Cerebellar cortex (tissue), 1 donor: ENCODE measurements at places on chromosomes 13 and 19.
A peak's percentile ranks its signal among the peaks of the same experiment; 100 is the strongest.

GRCh38 chr13:110447058-110447511 lies 114.4 kb downstream of the RAB20 start:
- no peak for DNase-seq

DNA sequence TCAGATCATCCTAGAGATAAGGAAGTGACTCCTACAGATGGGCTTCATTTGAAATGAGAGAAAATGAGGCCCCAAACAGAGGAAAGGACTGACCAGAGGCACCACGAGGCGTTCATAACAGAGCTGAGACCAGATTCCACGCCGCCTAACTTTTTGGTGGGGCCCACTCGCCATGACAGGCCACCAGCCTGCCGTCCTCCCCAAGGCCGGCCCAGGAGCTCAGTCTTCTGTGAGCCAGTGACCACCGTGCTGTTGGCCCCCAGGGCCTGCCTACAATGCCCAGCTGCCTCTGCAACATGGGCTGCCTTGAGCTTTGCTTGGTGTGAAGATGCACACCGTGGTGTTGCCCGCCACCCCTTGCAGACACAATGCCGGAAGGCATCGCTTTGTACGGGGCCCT lies 40.5 kb downstream of the TSHZ3 start:
- DNase-seq = no peak

DNA sequence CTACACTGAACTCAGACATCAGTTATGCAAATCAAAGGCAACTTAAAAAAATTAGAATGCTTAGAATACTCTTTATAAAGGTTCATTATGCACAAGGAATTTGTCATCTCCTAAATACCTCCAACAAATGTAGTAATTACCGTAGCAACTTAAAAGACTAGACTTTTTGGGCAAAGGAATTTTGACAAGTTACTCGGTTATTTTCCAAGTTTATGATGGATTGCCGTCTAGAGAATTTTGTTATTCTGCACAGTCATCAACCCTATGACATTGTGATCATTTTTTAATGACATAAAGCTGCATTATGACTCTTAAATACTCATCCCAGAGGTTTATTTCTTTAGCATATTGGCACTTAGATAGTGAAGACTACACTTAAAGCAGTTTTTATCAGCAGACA lies 71.9 kb downstream of the TRPC4 start:
- no peak for DNase-seq

DNA sequence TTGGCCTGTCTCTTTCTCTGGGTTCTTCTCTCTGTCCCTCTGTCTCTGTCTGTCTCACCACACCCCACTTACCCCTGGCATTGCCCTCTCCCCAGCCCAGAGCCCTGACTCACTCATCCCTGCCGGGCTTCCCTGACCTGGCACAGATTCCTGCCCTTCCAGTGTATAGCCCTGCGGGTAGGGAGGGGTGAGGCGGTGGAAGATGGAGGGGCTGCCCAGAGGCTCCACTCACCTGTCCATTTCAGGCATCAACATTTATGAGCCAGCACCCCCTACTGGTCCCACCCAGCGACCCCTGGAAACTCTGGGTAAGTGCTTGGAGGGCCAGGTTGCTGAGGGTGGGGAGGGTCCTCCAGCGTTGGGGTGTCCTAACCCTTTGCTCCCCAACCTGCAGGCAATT lies 1.0 kb downstream of the NCCRP1 start:
- no peak for DNase-seq

GRCh38 chr19:16274447-16274846 lies 50.2 kb upstream of the KLF2 start:
- no peak for DNase-seq

- DNase-seq = peak; percentile 54
These were observed 29.3 kb upstream of the ATP1A3 start for GRCh38 chr19:42023121-42023942.
